ENCODE measurements at places on chromosomes 4 and X.

DNA sequence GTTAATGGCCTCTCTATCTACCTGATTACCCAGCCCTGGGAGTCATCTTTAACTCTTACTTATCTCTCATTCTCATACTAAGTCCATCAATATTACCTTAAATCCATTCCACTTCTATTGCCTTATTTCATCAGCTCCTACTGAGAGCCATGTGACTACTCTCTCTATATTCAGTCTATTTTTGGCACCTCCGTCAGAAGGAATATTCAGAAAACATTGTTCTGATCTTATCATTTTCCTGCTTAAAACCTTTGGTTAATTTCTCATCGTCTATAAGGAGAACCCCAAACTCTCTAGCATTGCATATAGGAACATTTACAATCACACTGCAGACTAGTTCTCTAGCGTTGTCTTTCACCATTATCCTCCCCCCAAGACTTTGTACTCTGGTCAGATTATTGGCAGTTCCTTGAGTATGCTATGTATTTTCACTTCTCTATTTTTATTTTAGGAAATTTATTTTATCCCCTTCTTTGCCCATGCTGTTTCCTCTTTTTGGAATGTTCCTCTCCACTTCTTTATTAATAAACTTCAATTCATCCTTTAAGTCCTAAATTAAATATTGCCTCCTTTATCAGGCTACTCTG is 13.7 kb upstream of the AMMECR1 start:
- no peak for DNase-seq

GRCh38 chr4:127656047-127656680 is 23.4 kb downstream of the INTU start:
- no peak for DNase-seq

- no peak for DNase-seq
Observed at GRCh38 chrX:129227366-129227765, 295.9 kb downstream of the SMARCA1 start.

- DNase-seq = no peak
Observed at GRCh38 chr4:40214661-40215418, 18.0 kb downstream of the RHOH start.

DNA sequence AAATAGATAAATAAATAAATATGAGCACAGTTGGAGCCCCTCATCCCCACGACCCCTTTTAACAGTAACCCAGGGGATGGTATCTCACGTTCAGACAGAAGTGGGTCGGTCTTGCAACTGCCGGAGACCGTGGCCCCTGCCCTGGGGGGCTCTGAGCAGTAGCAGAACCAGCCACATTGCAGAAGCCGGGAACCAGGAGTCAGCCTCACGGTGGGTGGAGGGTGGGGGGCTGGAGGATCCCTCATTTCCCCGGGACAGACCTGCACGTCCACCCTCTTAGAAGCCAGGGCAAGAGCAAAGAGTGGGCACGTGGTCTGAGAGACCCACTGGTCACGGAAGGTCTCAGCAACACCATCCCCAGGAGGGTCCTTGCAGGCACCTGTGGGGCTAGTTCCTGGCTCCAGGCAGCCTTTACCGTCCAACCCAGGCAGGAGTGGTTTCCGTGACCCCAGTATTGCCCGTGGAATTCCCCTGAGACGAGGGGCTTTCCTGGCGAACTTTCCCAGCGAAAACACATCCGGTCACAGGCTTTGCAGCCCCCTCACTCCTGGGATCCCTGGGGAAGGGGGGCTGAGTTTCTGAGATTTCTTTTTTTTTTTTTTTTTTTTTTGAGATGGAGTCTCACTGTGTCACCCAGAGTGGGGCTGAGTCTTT is 8.8 kb upstream of the IL3RA start:
- no peak for DNase-seq

Data from Right ventricle myocardium superior (tissue), 1 donor.